ENCODE measurements at places on chromosomes 6 and 20.

DNA sequence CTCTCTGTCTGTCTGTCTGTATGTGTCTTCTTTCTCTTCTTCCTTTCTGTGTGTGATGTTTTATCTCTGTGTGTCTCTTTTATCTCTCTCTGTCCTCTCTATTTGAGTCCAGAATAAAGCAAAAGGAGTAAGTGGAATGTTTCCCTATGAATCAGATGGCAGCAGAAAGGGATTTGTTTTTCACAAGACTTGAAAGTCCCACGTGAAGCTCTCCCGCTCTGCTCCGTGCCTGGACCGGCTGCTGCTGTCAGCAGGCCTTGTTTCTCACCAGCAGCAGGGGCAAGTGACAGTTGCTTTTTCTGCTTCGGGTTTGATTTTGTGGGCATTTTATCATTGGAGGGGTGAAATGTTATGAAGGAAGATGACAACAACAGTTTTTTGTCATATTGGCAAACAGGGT, 212.7 kb downstream of the PACRG start:
- DNase-seq, result no peak

- DNase-seq, result no peak
Measured at GRCh38 chr6:18329776-18330175, 57.4 kb upstream of the RNF144B start.

GRCh38 chr6:69542494-69542893, 254.3 kb downstream of the LMBRD1 start:
- DNase-seq, result no peak

DNA sequence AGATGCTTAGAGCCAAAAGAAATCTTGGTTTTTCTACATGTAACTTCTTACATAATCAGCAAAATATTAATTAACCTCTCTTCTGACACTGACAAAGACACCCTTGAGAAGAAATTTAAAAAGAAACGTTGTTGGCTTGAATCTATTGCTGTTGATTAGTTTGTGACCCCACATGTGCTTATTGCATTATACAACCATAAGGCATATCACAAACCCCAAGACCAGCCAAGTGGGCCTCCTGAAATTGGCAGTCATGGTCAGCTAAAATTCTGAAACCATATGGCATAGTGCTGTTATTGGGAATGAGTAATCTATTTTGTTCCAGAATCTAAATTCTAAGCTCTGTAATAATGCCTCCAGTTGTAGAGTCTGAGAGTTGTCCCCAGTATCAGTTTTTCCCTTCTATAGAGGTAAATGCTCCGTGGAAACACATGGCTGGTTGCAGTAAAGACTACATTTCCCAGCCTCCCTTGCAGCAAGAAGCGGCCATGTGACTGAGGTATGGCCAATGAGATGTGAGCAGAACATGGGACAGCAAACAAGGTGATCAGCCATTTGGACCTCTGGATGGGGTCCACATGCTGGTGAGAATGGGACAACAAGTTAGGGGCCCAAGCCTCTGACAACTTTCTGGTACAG, 42.3 kb upstream of the PTPN1 start:
- DNase-seq, result peak; percentile 58

- no peak for DNase-seq
Measured at GRCh38 chr20:59300333-59301081, at the start of gene EDN3. EDN3 (plus strand) TSS chr20:59300611; CDS start chr20:59300813, 202 bp downstream.

GRCh38 chr6:110816677-110817076, 1.4 kb upstream of the CDK19 start:
- no peak for DNase-seq

DNA sequence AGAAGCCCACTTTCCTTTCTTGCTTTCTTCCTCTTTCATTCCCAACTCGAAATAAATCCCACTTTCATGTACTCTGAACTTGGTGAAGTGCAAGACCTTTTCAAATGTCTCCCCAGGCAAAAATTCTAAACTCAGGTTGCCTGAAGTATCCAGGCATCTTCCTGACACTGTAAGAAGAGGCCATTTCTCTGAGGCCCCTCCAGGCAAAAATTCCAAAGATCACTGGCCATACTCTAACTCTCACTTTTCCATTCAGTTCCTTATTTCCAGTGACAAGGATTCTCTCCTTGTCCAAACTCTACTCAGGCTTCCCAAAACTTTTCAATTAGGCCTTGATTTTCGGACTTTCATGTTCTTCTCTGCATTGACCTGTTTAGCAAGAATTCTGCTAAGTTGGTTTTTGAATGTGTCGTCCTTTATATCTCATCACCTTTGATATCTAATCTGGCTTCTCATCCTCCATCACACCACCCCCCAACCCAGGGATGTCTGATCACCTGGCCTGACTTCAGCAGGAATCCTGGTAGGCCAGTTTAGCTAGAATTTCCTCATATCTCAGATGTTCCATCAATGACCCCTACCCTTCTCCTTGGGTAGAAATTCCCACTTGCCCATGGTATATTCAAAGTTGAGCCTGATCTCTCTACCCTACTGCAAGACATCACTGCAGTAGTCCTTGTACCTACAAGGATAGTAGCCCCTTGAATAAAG, 124.9 kb downstream of the RCAN2 start:
- no peak for DNase-seq

DNA sequence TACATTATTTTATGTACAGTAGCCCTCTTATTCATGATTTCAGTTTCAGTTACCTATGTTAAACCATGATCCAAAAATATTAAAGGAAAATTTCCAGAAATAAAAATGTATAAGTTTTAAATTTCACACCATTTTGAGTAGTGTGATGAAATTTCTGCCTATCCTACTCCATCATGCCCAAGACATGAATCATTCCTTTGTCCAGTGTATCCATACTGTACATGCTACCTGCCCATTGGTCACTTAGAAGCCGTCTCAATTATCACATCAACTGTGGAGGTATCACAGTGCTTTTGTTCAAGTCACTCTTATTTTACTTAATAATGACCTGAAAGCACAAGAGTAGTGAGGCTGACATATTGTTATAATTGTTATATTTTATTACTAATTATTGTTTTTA, 32.3 kb upstream of the PLCB4 start:
- DNase-seq, result no peak

DNA sequence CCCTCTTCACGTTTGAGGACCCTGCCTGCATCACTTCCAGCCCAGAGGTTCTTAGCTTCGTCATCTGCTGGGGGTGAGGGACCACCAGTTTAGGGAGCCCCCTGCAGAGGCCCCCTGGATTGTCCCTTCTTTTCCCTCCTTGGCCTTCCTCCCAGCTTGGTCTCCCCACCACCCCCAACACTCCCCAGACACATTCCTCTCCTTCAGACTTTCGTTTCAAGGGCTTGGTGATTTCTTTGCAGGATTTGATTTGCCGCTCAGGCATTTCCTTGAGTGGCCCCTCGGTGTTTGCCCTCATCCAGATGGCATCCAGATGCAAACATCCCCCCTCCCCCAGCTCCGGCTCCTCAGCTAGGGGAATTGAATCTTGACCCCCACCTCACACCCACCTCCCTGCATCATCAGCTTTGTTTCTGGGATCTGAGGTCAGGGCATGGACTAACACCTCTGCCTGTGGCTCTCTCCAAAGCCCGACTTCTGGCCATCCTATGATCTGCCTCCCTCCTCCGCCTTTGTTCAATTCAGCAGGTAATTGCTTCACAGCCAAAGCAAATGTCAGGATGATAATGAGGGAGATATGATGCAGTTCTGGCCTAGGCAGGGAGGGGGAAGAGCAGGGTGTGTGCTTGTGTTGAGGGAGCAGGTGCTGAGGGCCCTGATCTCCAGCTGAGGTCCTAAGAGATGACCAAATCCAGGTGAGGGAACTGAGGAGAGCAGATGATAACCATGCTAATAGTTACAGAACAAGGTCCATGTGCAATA, 141.5 kb downstream of the VEGFA start:
- DNase-seq, result no peak
